NCI-H1092 treated with DMSO at 0.1 percent for 48 hours (cell line): ENCODE measurements at places on chromosomes 2 and 18.
A peak's percentile ranks its signal among the peaks of the same experiment; 100 is the strongest.

DNA sequence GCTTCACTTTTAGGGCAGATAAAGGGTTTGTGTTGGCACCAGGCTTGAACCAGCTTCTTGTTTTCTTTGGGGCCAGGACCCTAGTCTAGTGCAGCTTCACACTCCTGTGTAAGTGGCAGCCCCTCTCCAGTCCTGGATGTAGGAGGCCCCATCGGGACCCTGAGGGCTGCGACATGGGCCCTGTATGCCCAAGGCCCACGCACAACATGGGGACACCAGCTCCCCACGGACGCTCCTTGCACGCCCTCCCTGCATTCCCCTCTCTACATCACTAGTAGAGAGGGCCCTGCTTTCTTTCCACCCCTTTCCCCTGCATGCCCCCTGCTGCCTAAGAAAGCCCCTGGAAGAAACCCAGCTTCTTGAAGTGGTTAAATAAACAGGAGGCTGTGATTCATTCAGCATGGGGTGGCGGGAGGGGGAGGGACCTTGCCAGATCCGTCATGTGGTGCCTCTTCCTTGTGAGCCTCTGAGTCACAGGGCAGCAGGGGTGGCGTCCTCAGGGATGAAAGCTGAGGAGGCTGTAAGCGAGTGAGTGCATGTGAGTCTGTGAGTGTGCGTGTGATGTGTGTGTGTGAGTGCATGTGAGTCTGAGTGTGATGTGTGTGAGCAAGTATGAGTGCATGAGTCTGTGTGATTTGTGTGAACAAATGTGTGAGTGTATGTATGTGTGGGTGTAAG, 42.5 kb downstream of the COPS8 start:
- no peak for DNase-seq

- DNase-seq = no peak
Observed at GRCh38 chr2:1987379-1987778, 243.1 kb upstream of the PXDN start.

- DNase-seq = no peak
Observed at GRCh38 chr2:1088192-1088860, 137.7 kb downstream of the SNTG2 start.

DNA sequence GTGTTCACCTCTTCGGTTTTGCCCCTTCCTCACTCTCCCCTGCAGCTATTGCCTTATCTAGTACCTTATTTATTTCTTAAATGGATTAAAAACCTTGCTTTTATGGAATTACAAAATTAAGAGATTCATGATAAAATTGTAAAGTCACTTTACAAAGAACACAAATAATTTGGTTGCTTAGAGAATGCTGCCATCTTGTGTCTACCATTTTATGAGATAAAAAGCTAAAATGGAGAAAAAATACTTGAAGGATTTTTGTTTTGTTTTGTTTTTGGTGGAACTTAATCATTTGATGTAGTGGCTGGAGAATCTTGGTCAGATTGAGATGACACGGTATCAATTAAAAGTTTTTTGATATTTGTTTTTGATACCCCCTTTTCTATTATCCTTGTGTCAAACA, 69.6 kb downstream of the R3HDM1 start:
- no peak for DNase-seq

DNA sequence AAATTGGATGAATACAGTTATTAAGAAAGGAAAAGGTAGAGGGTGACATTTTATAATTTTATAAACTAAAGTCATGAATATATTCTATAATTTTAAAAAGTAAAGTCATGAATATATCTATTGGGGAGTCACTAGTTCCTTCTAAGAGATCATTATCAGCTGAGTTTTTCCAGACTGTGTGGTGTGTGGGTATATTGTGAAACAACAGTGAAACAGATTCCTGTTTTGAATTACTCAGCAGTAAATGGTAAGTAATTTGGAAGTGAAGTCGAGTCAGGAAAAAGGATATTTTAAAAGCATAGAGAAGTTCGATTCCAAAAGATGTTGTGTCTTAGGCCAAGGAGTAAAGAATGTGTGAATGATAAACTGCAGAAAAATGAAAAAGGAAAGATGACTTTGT, 1018.2 kb upstream of the NXPH2 start:
- no peak for DNase-seq

GRCh38 chr2:54469484-54470053, 13.4 kb downstream of the SPTBN1 start:
- DNase-seq = no peak

- no peak for DNase-seq
Observed at GRCh38 chr18:36415625-36416024, 118.1 kb downstream of the FHOD3 start.

- no peak for DNase-seq
Observed at GRCh38 chr2:108971661-108972566, 17.1 kb downstream of the EDAR start.

GRCh38 chr2:240928476-240929363, 22.6 kb downstream of the CROCC2 start:
- DNase-seq = no peak

- DNase-seq = no peak
Observed at GRCh38 chr2:235951493-235951892, 216.7 kb downstream of the GBX2 start.

GRCh38 chr18:77115192-77115953, 17.2 kb downstream of the MBP start:
- no peak for DNase-seq

DNA sequence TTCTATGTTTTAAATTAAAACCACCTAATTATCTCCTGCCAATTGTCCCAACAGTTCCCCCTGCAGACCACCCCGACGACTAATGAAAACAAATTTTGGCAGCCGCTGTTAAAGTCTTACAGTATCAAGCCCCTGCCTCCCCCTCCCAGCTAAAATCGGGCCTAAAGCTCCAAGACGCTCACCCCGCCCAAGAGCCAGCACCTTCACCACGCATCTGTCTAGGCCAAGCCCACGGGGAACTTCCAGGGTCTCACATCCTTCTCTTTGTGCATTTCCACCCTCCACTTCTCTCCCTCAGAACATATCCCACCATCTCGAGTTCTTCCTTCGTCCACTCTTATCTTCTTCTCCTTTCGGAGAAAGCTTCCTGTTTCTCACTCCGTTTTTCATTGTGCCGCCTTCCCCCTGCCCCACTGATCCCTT, 445 bp downstream of the PRPF40A start:
- DNase-seq = peak; percentile 61

DNA sequence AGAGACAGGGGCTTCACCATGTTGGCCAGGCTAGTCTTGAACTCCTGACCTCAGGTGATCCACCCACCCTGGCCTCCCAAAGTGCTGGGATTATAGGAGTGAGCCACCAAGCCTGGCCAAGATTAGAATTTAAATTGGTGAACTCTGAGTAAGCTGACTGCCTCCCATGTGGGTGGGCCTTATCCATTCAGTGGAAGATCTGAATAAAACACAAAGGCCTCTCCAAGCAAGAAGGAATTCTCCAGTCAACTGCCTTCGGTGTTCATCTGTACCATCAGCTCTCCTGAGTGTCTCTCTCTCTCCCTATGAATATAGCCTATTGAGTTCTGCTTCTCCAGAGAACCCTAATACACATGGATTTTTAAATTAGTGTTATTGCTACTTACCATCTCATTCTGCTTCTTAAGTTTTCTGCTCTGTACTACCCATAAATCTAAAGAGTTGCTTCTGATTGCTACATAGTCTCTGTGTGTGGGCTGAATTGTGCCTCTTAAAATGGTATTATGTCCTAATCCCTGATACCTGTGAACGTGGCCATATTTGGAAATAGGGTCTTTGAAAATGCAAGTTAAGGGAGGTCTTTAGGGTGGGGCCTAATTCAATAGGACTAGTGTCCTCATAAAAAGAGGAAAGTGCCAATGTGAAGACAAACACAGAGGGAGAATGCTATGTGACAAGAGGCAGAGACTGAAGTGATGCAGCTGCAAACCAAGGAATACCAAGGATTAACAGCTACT, 36.3 kb downstream of the FBXO11 start:
- DNase-seq = no peak

- no peak for DNase-seq
Observed at GRCh38 chr18:49031511-49032188, 80.9 kb upstream of the SMAD7 start.

- no peak for DNase-seq
Observed at GRCh38 chr18:76273036-76273545, 222.0 kb downstream of the ZNF516 start.

GRCh38 chr18:864872-865273, 39.8 kb upstream of the ADCYAP1 start:
- peak; percentile 63 for DNase-seq

- DNase-seq = no peak
Observed at GRCh38 chr2:62119311-62119974, 76.5 kb upstream of the B3GNT2 start.

DNA sequence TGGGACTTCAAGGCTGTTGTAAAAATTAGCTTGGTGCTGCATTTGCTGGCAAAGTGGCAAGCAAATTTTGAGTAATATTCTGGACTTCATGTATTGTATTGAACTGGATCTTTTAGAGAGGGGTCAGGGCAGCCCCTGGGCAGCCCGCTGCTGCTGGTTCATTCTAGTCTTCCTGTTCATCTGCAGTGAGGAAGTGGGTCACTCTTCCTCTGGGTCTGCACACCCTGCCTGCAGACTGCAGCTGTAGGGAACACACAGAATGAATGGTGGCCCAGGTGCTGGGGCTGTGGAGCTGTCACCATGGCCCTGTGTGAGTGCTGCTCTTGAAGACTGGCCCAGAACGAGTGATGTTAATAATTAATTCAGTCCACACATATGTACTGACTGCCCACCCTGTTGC, 9.4 kb downstream of the SH3RF3 start:
- DNase-seq = no peak

DNA sequence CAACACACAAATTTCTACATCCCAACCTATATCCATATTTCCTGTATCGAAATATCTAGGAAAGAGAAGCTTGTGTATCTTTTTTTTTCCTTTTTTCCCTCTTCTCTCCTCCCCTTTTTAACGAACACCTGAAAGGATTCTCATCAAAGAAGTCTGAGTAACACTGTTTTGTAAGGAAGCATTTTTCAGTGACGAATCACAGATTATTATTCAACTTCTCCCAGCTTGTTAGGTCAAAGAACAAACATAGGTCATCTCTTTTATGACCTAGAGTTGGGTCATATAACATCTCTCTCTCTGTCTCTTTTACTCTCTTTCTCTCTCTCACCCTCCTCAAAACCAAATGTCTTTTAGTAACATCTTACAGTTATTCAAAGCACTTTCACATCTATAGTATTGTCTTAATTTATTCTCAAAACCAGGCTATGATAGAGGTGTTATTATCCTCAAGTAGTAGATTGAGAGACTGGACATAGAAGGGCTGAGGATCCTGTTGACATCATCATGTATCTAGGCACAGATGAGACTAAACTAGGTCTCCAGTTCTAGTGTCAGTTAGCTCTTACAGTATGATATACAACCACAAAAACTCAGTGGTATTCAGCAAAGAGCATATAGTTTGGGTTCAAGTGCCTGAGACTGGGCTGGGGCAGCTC, 80.1 kb upstream of the SPOPL start:
- no peak for DNase-seq

- DNase-seq = no peak
Observed at GRCh38 chr18:58178511-58178910, 134.5 kb downstream of the NEDD4L start.

- peak; percentile 19 for DNase-seq
Observed at GRCh38 chr2:200703127-200703925, 108.4 kb upstream of the BZW1 start.

DNA sequence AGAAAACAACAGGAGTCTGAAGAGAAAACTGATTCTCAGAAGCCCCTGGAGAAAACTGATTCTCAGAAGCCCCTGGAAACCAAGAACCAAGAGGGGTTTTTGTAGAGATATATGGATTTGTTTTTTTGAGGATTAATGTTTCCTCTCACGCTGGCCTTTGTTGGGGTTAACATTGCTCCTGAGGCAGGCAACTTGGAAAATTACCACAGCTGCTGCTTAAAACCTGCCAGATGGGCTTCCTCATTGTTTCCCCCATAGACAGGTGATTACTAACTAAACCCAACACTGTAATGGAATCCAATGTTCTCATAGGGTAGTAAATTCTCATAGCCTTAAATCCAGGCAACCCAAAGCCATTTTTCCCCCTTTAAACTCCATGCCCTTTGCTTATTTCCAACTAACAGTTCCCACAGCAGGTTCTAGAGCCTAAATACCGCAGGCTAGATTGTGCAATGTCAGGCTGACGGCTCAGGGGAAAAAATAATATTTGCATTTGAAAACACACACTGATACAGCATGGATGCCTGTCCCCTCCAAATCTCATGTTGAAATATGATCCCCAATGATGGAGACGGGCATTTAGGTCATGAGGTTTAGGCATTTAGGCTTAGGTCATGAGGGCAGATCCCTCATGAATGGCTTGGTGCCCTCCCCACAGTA, 272.3 kb upstream of the PKDCC start:
- DNase-seq = no peak

- peak; percentile 23 for DNase-seq
Observed at GRCh38 chr2:162890690-162891311, 52.2 kb upstream of the KCNH7 start.

- no peak for DNase-seq
Observed at GRCh38 chr2:111930875-111931274, 32.5 kb downstream of the MERTK start.

DNA sequence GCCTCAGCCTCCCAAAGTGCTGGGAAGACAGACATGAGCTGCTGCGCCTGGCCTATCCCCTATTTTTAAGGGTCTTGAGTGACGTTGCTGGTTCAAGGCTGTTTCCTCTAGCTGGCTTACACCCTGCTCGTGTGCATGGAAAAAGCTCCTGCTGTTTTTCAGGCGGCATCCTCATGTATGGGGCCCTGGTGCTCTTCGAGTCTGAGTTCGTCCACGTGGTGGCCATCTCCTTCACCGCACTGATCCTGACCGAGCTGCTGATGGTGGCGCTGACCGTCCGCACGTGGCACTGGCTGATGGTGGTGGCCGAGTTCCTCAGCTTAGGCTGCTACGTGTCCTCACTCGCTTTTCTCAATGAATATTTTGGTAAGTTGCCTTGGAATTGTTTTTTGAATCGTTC, 22.0 kb upstream of the NFATC1 start:
- no peak for DNase-seq

- peak; percentile 52 for DNase-seq
Observed at GRCh38 chr2:5673145-5674025, 18.8 kb upstream of the SOX11 start.

- DNase-seq = no peak
Observed at GRCh38 chr2:113240915-113241911, 37.5 kb downstream of the PAX8 start.

GRCh38 chr2:201195331-201195730, 12.4 kb downstream of the CASP10 start:
- DNase-seq = no peak

DNA sequence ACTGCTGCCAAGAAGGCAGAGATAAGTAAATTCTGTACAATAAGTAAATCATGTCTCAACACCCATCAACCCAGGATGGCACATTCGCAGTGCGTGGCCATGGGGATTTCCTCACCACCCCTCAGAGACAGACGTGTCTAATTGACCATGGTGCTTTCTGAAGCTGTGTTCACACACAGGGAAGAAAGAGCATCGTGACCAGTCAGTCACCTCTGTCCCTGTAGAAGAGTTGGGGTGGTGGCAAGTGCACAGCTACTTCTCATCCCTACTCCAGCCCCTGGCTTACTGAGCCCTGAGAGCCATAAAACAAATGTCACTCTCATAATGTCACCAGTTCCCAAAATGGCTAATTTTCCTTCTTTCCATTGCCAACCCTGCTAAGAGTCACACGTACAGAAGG, 31.3 kb upstream of the MLPH start:
- DNase-seq = no peak

GRCh38 chr2:53500181-53500580, 267.4 kb upstream of the CHAC2 start:
- DNase-seq = no peak

GRCh38 chr18:75124991-75125381, 84.0 kb downstream of the PTGR3 start:
- DNase-seq = no peak
